Type B pancreatic cell (in vitro differentiated cells): ENCODE measurements at places on chromosomes 16 and 17. TPM values are rescaled to one million over a fixed set of nuclear protein-coding genes. Genes with fewer than 3 reads are reported as not detected.

CCL1 gene
- total RNA-seq, result not detected in 2 replicates

HOXB6 gene
- total RNA-seq, result 17.6 and 20.3 TPM in 2 replicates

SEC14L5 gene
- total RNA-seq, result 0.71 and 0.92 TPM in 2 replicates

ZNF668 gene
- total RNA-seq, result 10.5 and 13.4 TPM in 2 replicates

CDH13 gene
- total RNA-seq, result 3.1 and 46.4 TPM in 2 replicates

PIRT gene
- 0.34 and 0.38 TPM in 2 replicates for total RNA-seq

RNF151 gene
- not detected in 2 replicates for total RNA-seq

PARD6A gene
- total RNA-seq, result 4.7 and 6.5 TPM in 2 replicates

RASL10B gene
- 6.4 and 29.4 TPM in 2 replicates for total RNA-seq

MYH1 gene
- not detected in 2 replicates for total RNA-seq

- H3K4me1 ChIP-seq, result peaks cover 52% of the 10 kb centered on the region
- peak overlapping the region; percentile 2 for H3K27ac ChIP-seq
- no peaks in the 10 kb centered on the region for H3K27me3 ChIP-seq
- no peak overlapping the region for H3K4me3 ChIP-seq
Measured at GRCh38 chr16:85527767-85528297, 85.3 kb upstream of the GSE1 start.

DNA sequence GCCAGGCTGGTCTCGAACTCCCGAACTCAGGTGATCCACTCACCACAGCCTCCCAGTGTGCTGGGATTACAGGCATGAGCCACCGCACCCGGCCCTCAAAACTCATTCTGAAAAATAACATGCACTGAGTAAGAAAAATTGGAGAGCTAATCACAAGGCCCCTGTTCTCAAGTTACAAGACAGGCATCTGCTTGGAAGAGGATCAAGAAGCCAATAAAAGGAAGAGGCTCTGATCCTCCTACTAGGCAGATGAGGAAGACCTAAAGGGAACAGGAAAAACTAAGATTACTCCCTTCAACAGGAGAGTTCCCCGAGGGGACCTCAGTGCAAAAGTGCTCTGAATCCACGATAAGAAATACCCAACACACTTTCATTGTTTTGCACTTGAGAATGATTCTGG lies 18.4 kb downstream of the BLMH start:
- peaks cover 37% of the 10 kb centered on the region for H3K36me3 ChIP-seq
- H3K27me3 ChIP-seq, result no peaks in the 10 kb centered on the region
- DNase-seq, result no peak
- no peaks in the 10 kb centered on the region for H3K4me1 ChIP-seq

DNA sequence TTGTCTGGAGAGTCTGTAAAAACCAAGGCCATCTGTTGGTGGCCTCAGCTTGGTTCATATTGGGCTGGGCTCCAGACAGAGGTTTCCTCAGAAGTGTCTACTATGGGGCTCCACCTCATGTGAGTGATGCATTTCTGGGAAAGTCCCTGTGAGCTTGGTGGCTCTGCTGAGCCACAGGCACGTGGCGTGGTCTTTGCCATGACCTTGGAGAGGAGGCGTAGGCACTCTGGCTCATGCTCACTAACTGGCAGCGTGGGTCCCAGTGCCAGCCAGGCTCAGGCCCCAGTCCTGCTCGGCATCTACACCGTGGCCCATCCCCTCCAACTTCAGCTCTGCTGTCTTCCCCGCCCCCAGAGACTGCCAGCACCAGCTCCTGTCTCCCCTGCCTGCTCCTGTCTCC lies 10.7 kb upstream of the SMTNL2 start:
- H3K27me3 ChIP-seq, result no peaks in the 10 kb centered on the region
- no peak for DNase-seq
- no peaks in the 10 kb centered on the region for H3K36me3 ChIP-seq
- no peak overlapping the region for H3K4me3 ChIP-seq

DNA sequence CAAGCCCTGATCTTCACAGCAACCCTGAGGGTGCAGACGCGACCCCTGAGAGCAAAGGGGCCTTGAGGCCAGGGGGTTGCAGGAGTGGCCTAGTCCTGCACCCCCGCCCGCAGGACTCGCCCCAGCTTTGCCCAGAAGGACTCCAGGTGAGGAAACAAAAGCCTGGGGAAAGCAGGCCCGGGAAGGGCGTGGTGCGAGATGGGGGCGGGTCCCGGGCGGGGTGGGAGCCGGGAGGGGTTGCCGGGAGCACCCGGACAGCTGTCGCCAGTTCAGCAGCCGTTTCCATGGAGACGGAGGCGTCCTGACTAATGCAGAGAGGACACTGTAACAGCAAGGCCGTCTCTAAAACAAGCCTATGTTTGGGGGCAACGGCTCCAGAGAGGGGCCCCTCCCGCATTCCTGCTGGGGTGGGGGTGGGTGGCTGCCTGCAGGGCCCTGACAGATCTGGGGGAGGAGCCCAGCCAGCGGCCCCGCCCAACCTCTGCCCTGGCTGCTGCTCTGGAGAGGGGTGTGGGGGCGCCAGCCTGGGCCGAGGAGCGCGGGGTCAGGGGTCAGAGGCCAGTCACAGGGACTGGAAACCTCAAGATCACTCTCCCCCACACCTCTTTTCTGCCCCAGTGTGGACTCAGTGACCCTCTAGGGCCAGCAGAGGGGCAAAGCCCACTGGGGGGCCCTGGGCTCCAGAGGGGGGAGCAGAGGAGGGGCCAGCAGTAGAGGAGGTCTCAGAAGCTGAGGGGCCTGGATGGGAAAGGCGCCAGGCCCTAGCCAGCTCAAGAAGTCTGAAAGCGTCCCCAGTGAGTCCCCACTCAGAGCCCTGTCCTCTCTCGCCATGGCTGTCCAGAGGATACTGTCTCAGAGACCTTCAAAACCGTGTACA lies 3.1 kb upstream of the TPPP3 start:
- peak overlapping the region; percentile 55 for H3K4me3 ChIP-seq
- peaks cover 18% of the 10 kb centered on the region for H3K27me3 ChIP-seq
- no peaks in the 10 kb centered on the region for H3K36me3 ChIP-seq
- H3K27ac ChIP-seq, result peak overlapping the region; percentile 70
- DNase-seq, result no peak
- peaks cover 9% of the 10 kb centered on the region for H3K4me1 ChIP-seq

DNA sequence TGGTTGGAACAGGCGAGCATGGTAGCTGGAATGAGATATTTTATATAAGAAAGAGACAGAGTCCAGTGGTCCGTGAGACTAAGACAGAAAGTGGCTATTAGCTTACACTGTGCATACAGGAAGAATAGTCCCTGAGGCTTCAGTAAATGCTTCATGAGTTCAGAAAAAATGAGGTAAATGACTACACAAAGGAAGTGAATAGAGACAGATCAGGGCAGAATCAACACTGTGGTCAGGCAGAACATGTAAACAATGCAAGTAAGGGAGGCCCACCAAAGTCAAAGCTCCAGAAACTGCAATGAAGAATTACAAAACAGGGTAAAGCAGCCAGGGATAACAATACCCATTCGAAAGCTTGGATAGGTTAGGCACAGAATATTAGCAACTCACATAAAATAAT lies 4.8 kb downstream of the ABCA10 start:
- H3K27ac ChIP-seq, result no peak overlapping the region
- H3K36me3 ChIP-seq, result no peaks in the 10 kb centered on the region
- no peaks in the 10 kb centered on the region for H3K27me3 ChIP-seq
- H3K4me3 ChIP-seq, result no peak overlapping the region

GRCh38 chr16:22816475-22816874 lies 2.5 kb downstream of the HS3ST2 start:
- H3K36me3 ChIP-seq, result no peaks in the 10 kb centered on the region
- H3K4me3 ChIP-seq, result no peak overlapping the region
- no peaks in the 10 kb centered on the region for H3K4me1 ChIP-seq
- no peak for DNase-seq
- peaks cover 85% of the 10 kb centered on the region for H3K27me3 ChIP-seq

DNA sequence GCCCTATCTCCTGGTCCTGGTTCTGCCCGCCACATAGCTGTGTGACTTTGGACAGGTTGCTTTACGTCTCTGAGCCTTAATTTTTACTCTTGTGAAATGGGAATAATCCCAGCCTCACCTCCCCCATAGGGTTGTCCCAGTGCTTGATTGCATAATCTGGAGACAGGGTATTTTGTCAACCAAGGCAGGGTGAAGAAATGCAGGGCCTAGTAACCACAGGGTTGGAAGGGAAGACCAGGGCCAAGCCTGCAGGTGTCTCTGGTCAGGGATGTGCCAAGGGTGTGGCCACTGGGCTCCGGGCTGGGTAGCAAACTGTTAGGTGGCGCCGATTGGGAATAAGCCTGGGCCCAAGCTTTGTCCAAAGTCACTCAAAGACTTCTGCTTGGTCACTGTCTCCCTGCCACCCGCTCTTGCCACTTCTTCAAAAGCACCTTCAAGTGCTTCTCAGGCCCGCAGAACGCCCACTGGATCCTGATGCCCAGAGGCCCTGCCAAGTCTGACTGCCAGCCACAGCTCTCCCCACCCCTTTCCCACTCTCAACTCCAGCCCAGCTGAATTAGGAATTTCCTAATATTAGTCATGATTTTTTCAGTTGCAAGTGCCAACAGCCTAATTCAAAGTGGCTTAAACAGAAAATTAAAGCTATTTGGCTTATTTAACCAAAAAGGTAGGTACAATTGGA lies 20.6 kb upstream of the COL1A1 start:
- peaks cover 39% of the 10 kb centered on the region for H3K4me1 ChIP-seq
- no peak overlapping the region for H3K4me3 ChIP-seq
- no peak for DNase-seq
- no peaks in the 10 kb centered on the region for H3K36me3 ChIP-seq

- DNase-seq, result no peak
- H3K27me3 ChIP-seq, result no peaks in the 10 kb centered on the region
- H3K27ac ChIP-seq, result no peak overlapping the region
- peaks cover 7% of the 10 kb centered on the region for H3K4me1 ChIP-seq
- peaks cover 4% of the 10 kb centered on the region for H3K36me3 ChIP-seq
Measured at GRCh38 chr17:37225465-37225864, 150.3 kb upstream of the C17orf78 start.

DNA sequence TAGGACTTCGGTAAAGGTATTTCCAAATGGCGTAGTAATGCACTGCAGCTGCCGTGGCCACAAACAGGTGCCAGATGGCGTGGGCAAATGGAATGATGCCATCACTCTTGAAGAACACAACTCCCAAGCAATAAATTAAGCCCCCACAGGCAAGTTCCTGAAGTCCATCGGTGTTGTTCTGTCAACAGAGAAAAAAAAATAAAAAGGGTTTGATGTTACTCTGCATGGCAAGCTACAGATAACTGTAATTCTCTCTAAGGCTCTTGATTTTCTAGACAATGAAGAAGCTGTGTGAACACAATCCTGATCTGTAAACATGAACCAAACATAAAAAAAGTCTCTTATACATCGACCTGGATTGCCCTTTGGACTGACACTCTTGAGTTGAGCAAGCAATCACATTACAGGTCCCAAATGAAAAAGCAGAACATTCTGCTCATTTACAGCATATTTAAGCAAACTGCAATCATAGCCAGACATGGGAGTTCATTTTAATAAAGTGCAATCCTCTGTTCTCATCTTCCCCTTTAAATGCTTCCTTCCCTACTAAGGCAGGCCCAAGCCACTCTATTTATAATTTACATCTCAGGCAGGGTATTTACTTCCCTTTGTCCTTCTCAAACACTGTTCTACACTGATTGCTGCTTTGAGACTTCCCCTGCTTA lies 27.1 kb downstream of the MMD start:
- H3K4me1 ChIP-seq, result no peaks in the 10 kb centered on the region
- no peak overlapping the region for H3K27ac ChIP-seq
- H3K27me3 ChIP-seq, result peaks cover 9% of the 10 kb centered on the region
- H3K4me3 ChIP-seq, result no peak overlapping the region

DNA sequence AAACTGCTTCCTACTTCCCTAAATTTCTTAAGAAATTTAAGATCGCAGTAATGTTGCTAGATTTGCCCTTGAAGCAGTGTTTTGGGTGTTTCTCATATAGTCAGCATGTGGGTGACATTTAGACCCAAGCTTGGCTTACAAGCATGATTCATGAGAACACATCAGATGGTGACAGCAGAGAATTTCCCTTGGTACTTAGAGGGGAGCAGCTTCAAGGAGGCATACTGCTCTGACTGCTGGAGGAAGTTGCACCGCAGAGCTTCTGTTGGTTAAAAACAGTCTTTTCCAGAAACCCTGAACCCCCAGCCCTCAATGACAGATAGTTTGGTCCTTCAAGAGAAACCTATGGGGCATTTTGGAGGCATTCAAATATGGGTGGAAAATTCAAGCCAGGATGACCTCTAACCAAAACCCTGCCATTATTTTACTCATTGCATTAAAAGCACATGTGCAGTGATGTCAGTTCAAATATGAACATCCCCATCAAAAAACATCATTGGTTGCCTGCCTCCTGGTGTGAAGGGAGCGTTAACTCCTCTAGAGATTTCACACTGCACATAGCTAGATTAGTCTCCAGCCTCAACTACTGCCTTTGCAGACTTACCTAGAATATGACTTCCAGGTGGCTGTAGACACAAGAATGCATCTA lies 201.5 kb upstream of the CACNG5 start:
- H3K4me1 ChIP-seq, result no peaks in the 10 kb centered on the region
- H3K27me3 ChIP-seq, result peaks cover 18% of the 10 kb centered on the region

GRCh38 chr16:50996166-50996829 lies 154.8 kb downstream of the SALL1 start:
- no peak for DNase-seq
- H3K27me3 ChIP-seq, result peaks cover 12% of the 10 kb centered on the region
- peaks cover 7% of the 10 kb centered on the region for H3K4me1 ChIP-seq
- H3K27ac ChIP-seq, result no peak overlapping the region
- H3K36me3 ChIP-seq, result no peaks in the 10 kb centered on the region

- peaks cover 17% of the 10 kb centered on the region for H3K4me1 ChIP-seq
- H3K4me3 ChIP-seq, result no peak overlapping the region
Measured at GRCh38 chr17:74123350-74123749, 80.1 kb upstream of the RPL38 start.

GRCh38 chr16:79130616-79131015 lies 469.9 kb downstream of the MAF start:
- no peaks in the 10 kb centered on the region for H3K27me3 ChIP-seq
- H3K4me3 ChIP-seq, result no peak overlapping the region
- H3K36me3 ChIP-seq, result no peaks in the 10 kb centered on the region

- H3K27me3 ChIP-seq, result no peaks in the 10 kb centered on the region
- DNase-seq, result no peak
- H3K36me3 ChIP-seq, result peaks cover 28% of the 10 kb centered on the region
- H3K27ac ChIP-seq, result no peak overlapping the region
- H3K4me1 ChIP-seq, result peaks cover 10% of the 10 kb centered on the region
Measured at GRCh38 chr16:87451563-87452210, 41.1 kb downstream of the ZCCHC14 start.

DNA sequence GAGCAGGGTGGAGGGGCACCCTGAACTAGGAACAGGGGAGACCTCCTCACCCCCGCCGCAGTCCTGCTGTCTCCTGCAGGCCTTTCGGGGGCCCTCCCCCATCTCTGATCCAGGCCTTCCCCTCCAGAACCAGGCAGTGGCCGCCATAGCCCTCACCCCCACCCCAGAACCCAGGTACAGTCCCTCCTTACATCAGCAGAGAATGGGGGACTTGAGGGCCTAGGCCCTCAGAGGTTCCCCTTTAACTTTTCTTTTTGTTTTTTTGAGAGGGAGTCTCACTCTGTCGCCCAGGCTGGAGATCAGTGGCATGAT lies 4.3 kb upstream of the HAP1 start:
- H3K27me3 ChIP-seq, result peaks cover 38% of the 10 kb centered on the region
- H3K4me3 ChIP-seq, result no peak overlapping the region
- H3K27ac ChIP-seq, result no peak overlapping the region
- no peak for DNase-seq
- peaks cover 21% of the 10 kb centered on the region for H3K4me1 ChIP-seq
